ENCODE measurements at places on chromosomes 3 and 15.

DNA sequence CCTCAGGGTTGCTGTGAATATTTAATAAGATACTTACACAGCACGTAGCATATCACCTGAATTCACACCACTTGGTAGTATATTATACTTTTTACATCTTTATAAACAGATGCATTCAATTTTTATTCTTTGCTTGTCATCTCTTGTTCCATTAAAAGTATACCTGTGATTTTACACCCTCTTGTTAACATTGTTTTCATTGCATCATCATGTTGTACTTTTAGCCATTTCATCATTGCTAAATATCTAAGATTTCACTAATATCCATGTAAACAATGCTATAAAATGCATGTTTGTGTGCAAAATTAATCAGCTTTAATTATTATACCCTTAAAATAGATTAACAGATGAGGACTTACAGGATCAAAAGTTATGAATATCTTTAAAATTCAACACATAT is 155.3 kb downstream of the MEX3B start:
- no peak for DNase-seq

- DNase-seq, result no peak
Measured at GRCh38 chr3:171116365-171116764, 89.8 kb upstream of the SLC2A2 start.

DNA sequence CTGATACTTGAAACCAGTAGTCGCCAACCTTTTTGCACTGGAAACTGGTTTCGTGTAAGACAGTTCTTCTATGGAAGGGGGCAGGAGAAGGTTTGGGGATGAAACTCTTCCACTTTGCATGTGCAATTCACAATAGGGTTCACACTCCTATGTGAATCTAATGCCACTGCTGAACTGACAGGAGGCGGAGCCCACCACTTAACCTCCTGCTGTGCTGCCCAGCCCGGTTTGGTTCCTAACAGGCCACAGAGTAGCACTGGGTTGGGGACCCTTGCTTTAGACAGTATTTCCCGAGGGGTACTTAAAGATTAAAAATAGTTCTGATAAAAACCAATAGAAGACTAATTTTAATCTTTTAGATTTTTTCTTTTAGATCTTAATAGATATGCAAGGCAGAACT is 11.1 kb downstream of the TFG start:
- no peak for DNase-seq

GRCh38 chr3:177936721-177937120 is 599.5 kb upstream of the KCNMB2 start:
- DNase-seq, result no peak

GRCh38 chr3:26141296-26141695 is 351.4 kb downstream of the OXSM start:
- no peak for DNase-seq

GRCh38 chr3:196311-197148 is at the start of gene CHL1:
Gene CHL1, plus strand, starts transcription at chr3:196763. Its CDS starts 123,014 bp downstream, at chr3:319777.
- no peak for DNase-seq

DNA sequence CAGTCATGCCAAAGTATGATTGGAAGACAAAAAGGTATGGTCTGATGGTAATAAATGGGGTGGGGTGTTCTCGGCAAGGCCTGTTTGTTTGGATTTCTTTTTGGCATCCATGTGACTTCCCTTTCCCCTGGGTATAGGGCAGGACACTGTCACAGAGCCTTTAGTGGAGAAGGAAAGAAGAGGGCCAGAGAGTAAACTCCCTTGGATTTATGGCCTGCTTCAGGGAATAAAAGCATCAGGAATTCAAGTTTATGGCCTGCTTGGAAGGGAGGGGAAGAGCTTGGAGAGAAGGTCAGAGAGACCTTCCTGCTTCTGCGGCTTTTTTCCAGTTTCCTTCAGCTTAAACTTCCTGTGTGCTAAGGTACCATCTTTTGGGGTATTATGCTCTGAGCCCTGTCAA is 179.4 kb upstream of the ADAMTS9 start:
- no peak for DNase-seq

DNA sequence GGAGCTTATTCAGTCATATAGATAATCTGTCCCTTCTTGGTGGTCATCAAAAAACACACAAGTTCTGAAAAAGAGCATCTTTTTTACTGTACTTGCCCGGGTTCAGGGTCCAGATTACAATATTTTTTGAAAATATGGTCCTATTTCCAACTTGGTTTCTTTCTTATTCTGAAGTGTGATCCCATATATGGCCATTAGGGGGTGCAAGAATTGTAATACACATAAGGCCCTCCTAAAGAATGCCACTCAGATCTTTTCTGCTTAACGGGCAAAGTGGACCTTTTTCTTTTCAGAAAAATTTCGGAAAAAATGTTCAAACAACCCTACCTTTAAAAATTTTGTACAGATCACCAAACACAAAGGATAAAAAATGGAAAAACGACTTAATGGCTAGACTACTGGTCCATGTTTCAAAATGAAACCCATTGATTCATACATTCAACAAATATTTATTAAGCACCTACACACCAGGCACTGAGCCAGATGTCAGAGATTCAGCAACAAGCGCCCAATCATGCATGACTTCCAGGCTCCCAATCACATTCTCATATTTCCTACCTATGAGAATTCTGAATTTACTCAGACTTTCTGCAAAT is 102.0 kb upstream of the MYRIP start:
- DNase-seq, result no peak

GRCh38 chr3:103653996-103654395 is 1219.2 kb downstream of the ZPLD1 start:
- no peak for DNase-seq

- DNase-seq, result no peak
Measured at GRCh38 chr3:182400838-182401237, 392.5 kb upstream of the ATP11B start.

DNA sequence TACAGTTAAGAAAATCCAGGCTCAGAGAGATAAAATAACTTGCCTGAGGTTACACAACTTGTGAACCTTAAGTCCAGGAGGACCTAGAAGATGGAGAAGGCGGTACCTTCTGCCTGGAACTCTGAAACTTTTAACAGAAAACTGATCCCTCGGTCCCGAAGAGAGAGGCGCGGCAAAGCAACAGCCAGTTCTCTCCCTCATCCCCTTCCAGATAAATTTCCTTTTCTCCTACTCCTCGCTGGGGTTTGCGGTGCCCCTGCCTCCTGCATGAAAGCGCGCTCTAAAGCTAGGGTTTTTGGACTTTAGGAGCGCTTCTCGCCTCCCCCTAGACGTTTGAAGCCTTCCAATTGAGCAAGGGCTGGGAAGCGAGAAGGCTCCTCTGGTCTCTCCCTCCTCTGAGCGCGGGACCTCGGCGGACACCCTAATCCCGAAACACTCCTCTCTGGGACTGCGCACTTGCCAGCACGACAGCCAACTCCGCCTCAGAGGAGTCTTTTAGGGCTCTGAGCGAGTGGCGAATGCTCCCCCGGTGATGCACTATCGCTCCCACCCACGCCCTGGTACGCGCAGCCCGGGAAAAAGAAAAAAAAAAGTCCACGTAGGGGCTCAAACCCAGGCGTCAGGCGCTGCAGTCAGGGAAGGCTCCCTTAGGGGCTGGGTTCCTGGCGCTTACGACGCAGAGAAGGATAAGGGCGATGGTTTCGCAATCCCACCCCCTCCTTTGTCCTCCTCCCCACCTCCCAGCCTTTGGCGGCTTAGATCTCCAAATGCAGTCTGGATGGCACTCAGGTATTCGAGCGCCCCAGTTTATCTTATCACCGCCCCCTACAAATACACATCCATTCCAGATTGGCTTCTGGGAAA is 7.9 kb upstream of the EOMES start:
- no peak for DNase-seq

DNA sequence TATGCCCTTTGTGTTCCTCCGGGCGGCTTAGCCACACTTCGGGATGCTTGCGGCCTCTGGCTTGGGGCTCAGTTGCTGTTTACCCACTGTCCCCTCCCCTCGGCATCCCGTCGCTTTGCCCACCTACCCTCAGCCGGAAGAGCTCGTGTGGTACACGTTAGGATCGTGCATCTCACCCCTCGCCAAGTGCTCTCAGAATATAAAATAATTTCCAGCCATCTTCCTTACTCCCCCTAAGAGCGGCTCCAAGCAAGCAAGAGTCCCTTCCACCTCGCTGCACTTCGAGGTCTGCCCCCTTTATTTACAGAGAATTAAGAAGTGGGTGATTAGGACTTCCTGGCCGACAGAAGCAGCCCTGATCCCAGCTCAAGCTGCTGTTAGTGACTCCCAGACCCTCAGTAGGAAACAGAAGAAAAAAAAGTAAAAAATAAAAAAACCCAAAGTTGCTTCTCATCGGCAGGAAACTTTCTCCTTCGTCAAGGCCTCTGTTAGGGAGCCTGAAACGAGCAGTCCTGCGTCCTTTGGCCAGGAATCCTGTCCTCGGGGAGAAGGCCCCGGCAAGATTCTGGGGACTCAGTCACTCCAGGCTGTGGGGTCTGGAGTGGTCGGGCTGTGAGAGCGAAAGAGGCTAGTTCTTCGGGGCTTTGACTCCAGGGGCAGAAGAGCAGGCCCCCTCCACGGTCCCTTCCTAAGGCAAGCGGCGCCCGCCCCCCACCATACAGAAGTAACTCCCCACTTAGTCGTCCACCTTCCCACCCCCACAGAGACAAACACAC is 3.0 kb downstream of the MEIS2 start:
- no peak for DNase-seq

DNA sequence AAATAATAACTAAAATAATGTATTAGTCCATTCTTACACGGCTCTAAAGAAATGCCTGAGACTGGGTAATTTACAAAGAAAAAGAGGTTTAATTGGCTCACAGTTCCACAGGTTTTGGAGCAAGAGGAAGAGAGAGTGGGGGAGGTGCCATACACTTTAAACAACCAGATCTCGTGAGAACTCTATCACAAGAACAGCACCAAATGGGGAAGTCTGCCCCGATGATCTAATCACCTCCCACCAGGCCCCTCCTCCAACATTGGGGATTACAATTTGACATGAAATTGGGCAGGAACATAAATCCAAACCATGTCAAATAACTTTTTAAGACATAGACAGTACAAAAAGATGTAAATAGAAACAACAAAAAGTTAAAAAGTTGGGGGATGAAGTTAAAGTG is 63.2 kb downstream of the ILDR1 start:
- no peak for DNase-seq

GRCh38 chr3:57863380-57863779 is 107.3 kb downstream of the SLMAP start:
- DNase-seq, result no peak

DNA sequence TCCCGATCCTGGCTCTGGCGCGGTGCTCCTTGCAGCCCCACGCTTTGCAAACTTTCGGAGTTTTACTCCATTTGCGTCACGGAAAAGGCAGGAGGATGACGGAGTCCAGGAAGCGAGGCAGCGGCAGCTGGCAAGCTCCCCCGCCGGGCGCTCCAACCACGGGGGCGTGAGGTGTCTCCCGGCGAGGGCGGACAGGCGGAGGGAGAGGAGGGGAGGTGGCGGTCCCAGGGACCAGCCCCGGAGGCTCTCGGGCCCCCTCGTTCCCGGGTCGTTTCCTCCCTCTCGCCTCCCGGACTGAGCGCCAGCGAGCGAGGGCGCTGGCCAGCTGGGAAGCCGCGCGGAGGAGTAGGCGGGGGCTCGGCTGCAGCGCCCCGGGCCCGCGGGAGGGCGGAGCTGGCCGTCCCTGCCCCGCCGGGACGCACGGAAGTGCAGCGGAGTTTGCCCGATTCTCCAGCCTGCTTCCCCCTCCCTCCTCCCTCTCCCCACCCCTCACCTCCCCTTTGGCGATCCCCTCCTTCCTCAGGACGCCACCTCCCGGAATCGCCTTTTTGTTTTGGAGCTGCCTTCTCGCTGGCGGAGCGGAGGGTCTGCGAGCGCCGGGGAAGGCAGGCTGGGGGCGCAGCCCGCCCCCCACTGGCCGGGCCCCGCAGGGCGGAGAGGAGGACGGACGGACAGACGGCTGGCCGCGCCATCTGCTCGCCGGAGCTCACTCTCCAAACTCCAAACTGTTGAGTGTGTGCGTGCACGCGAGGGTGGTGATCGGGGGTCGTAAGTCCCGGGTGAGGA is at the start of gene SNX33:
Gene SNX33, plus strand, starts transcription at position 543 of the 786 bp plus-strand sequence. CDS start 1,191 bp downstream, outside the sequence.
- DNase-seq, result peak; percentile 29

DNA sequence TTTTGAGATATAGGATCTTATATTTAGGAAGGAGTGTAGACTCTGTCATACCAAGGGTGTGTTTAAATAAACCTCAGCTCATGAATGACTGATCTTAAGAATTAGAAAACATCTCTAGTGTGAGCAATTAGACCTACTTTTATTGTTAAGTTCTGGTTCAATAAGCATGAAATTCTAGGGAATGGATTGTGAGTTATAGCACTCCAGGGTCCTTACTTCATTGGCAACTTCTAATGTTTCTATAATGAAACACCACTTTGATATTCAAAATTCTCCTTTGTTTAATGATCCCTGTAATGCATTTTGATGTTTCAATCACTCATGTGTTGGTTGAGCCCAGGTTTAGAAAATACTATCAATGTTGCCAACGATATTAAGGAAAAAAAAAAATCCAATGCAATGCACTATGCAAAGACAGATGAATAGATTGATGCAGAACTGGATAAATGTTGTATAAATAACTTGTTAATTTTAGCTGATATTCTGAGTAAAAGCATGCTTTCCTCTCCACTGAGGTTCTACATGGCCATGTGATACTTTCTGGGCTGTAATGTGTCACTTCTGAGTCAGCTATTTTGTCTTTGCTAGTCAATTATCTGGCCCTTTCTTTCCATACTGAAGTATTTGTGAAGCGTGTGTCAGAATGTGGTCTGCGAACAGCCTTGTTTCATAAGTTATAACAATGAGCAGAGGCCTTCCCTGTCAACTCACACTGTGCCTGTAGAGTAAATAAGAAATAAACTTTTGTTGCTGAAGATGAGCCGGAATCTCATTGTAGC is 1035.9 kb downstream of the PLOD2 start:
- no peak for DNase-seq

GRCh38 chr3:182755712-182756111 is 37.6 kb upstream of the ATP11B start:
- DNase-seq, result no peak

DNA sequence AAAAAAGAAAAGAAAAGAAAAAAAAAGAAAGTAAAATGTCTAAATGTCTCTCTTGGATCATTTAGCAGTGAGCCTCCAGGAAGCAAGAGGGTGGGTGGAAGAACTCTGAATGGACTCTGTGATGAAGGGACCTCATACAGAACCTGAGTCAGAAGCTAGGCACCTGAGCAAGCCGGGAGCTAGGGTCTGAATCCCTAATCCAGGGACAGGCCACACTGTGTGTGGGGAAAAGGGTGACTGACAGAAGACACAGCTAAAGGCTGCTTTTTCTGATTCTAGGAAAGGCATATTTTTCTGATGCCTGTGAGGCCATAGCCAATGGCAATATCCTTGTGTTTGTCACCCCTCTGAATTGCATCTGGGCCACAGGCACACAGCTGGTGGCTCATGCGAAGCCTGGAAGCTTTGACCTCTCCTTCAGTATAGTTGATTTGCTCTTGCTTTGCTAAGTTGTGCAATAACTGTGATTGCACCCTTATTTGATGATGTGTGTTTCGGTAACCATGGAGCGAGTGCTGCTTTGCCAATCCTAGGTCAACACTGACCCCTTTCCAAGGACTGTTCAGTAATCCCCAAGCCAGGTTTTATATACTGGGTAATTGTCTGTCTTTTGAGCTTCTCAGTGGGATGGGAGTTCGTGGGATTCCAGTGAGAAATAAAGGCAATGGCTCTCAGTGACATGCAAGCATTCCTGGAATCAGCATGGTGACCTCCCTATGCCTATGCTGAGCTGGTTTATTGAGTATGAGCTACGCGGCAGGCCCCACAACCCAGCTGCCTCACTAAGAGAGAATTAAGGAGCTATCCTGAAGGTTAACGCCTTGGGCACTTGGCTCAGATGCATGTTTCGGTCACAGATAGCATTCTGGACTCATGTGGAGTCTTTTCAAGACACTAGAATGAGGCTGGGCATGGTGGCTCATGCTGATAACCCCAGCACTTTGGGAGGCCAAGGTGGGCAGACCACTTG is 49.0 kb upstream of the OSBPL11 start:
- DNase-seq, result no peak

GRCh38 chr3:62970648-62971047 is 95.4 kb upstream of the CADPS start:
- no peak for DNase-seq

Data from bone marrow (tissue), 2 donors.